ENCODE measurements at places on chromosomes 3 and 15. TPM values are rescaled to one million over a fixed set of nuclear protein-coding genes. Genes with fewer than 3 reads are reported as not detected.

DNA sequence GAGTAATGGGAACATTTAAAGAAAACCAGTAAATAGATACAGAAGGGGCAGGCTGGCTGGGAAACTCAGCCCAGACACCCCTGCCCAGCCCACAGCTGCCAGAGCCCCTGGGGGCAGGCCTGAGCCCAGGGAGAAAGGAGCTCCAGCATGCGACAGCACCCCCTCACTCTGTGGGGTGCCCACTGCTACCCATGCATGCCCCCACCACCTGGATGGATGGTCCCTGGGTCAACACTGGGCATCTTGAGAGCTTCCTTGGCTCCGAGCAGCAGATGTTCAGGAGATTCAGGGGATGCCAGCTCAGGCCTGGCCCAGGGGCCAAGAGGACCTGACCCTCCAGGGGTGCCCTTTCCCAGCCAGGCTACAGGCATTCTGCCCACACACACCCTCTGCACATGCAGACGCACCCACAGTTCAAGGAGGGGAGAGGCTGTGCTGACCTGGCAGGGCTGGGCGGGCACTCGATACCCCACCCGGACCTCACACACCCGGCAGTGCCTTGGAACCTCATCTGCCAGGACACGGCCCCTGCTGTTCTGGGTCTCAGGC, 31.5 kb downstream of the PTH1R start:
- H3K27me3 ChIP-seq, result no peaks in the 10 kb centered on the region
- peaks cover 20% of the 10 kb centered on the region for H3K4me1 ChIP-seq
- no peak for DNase-seq
- no peak overlapping the region for H3K27ac ChIP-seq

Gene CHST14
- total RNA-seq, result 13.9 TPM

Gene LRTM1
- not detected for total RNA-seq

DNA sequence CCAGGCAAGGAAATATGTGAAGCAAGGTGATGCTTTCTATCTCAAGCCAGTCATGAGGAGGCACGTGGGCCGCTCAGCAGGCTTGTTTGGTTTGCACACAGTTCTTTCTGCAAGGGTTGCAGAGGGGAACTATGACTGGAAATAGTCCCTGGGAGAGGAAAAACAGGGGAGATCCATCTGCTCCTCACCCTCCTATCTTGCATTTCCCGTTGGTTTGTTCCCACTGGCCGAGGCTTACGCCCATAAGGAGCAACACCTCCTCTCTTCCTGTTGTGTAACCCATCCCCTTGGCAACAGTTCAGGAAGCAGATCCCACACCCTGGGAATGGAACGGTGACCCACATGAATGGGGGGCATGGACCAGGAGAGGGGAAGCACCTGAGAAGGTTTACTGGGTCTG, 72.1 kb upstream of the MAGI1 start:
- peaks cover 2% of the 10 kb centered on the region for H3K4me1 ChIP-seq
- no peaks in the 10 kb centered on the region for H3K27me3 ChIP-seq
- no peaks in the 10 kb centered on the region for H3K36me3 ChIP-seq
- H3K27ac ChIP-seq, result no peak overlapping the region
- no peak for DNase-seq

DNA sequence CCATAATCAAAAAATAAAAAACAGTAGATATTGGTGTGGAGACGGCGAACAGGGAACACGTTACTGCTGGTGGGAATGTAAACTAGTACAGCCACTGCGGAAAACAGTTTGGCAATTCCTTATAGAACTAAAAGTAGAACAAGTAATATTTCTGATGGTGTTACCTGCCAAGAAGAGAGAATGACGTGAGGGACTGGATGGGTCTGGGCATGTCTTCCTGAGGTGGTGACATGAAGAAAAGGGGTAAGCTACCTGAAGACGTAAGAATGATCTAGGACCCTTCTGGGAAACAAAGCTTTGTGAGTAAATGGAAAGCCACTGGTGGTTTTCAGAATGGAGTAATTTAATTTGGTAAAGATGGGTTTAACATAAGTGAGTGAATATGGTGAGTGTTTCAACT, 19.4 kb upstream of the PLOD2 start:
- no peaks in the 10 kb centered on the region for H3K36me3 ChIP-seq
- H3K27me3 ChIP-seq, result no peaks in the 10 kb centered on the region
